Activated CD8-positive, alpha-beta memory T cell treated with anti-CD3 and anti-CD28 coated beads, Interleukin-2, amount 50 U/mL, for 48 hours (primary cell): ENCODE measurements at places on chromosomes 2 and 18.

DNA sequence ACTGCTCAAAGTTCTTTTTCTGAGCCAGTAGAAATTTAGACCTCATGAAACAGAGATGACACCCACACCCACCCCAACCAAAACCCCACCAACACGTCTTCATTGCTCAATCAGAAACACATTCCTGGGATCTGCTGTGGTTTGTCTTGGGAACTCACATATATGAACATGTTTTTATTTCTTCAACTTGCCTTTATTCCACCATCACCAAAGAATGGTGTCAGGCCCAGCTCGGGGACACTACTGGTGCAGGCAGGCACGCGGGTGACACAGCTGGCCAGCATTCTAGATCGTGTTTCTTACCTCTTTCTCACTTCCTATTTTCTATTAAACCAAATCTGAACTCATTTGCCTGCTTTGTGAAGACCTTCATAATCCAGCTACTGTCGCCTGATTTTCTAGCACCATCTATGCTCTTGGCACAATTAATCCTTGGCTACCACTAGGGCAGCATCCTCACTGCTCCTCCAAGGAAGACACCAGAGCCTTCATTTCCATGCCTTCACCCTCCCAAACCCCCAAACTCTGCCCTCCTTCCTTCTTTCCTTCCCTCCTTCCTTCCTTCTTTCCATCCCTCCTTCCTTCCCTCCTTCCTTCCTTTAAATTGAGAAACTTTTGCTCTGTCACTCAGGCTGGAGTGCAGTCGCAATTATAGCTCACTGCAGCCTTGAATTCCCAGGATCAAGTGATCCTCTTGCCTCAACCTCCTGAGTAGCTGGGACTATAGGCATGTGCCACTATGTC is 157.1 kb downstream of the BCL2 start:
- DNase-seq: no peak

DNA sequence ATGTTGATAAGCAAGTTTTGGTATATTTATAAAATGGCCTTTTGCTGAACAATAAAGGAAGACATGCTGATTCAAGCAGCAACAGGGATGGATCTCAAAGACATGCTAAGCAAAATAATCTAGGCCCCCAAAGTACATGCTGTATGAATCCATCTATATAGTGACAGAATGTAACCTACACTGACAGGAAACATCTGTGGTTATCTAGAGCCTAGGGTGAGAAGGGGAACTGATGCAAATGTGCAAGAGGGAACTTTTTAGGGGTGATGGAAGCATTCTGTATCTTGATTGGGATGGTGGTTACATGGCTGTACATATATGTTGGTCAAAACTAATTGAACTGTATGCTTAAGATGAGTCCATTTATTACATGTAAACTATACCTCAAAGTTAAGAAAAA is 24.2 kb downstream of the CNRIP1 start:
- DNase-seq: no peak

DNA sequence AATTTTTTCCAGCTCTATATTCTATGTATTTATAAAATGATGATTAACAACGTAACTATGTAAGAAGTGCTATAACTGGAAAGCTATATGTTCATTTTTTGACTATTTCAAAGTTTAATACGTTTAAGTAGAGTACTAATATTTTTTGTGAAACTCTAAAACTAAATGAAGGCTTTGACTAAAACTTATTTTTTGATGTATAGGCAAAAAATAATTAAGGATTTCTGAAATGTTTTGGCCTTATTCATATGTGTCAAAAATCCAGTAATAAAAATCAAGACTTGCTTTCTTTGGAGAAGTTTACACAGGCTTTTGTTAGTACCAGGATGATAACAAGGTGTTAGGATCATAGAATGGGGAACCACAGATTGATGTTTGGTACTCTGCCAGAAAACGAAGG is 58.2 kb upstream of the ZEB2 start:
- DNase-seq: no peak

GRCh38 chr18:3012136-3013023 is 564 bp downstream of the LPIN2 start:
- DNase-seq: no peak

- peak; percentile 72 for DNase-seq
Measured at GRCh38 chr2:191245869-191246531, 796 bp downstream of the MYO1B start.

GRCh38 chr2:158953454-158953853 is 15.0 kb upstream of the TANC1 start:
- no peak for DNase-seq

DNA sequence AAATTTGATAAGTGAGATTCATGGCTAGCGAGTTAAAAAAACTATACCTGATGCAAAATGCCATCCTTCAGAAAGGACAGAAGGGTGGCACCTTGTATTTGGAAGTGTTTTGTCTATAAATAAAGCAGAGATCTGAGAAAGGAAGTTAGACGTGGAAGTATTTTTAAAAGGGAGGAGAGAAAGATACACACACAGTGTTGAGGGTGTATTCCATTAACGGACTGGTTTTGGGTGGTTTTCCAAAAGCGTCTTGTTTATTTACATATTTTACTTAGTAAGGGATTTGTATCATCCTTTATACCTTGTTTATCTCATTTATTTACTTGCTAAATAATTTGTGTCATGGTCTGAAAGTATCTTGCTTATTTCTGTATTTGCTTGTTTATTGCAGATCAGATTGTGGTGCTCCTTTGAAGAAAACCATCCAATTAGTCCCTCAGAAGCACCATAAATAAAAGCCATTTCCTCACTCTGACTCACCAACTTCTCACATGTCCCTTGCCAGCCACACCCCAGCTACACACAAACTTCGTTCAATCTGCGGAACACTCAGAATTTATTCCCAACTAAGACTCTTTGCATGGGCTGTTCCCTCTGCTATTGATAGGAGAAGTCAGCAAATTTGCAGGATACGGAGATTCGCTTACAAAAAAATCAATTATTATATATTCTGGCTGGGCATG is 90.8 kb downstream of the FAM124B start:
- DNase-seq: no peak

DNA sequence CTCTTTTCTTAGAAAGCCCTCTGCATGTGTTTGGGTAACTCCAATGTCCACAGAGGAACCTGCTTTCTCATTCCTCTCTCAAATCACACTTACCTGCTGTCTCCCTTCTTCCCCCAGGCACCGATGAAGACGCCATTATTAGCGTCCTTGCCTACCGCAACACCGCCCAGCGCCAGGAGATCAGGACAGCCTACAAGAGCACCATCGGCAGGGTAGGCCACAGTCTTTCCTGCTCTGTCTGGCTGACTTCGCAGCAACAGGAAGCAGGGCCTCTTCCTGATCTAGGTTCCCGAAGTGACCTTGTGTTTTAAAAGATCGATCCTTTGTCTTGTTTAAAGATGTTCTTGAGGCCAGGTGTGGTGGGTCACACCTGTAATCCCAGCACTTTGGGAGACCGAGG is 25.0 kb upstream of the GMCL1 start:
- no peak for DNase-seq

GRCh38 chr2:11348209-11348749 is 3.8 kb upstream of the ROCK2 start:
- no peak for DNase-seq

DNA sequence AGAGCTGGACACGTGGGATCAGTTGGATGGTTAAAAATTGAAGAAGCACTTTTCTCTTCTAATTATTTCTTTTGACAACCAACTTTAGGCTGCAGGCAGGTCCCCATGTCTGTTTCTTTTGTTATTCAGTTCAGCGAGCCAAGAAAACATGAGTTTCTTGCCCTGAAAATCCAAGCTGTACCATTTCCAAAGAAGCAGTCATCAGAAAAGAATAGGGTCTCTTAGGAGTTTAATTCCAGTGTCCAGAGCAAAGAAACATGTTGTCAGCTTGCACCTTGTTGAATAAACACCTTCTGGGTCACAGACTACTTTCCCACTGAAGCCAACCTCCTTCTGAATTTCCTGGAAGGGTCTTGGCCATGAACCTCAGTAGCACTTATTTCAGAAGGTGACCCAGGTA is 170.5 kb upstream of the COPS8 start:
- no peak for DNase-seq

- DNase-seq: no peak
Measured at GRCh38 chr18:8400193-8400752, 209.0 kb upstream of the RAB12 start.

DNA sequence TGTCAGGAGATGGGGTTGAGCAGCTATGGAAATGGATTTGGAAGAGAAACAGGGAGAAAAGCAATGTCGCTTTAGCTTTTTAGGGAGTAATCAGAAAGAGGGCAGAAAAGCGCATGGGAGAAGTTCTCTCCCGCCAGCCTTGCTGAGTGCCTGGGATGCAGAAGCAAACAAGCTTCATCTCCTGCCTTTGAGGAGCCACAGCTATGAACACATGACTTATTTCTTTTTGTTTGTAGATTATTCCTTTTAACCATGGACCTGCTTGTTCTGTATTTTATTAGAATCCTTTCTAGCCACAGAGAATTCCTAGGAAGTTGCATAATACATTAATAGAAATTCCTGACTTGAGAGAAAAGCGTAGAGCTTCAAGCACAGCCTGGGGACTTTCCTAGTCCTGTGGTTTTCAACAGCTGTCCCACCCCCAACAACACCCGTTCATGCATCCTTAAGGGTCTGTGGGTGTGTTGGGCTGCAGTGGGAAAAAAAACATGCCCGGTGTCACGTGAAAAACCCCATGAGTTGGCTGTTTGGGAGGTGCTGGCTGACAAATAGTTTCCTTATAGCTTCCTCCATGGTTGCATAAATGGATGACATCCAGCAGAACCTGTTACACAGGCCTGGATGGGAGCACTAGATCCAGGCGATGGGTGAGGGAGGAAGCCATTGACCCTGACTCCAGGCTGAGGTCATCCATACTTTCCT is 14.9 kb downstream of the SLC9A4 start:
- no peak for DNase-seq

DNA sequence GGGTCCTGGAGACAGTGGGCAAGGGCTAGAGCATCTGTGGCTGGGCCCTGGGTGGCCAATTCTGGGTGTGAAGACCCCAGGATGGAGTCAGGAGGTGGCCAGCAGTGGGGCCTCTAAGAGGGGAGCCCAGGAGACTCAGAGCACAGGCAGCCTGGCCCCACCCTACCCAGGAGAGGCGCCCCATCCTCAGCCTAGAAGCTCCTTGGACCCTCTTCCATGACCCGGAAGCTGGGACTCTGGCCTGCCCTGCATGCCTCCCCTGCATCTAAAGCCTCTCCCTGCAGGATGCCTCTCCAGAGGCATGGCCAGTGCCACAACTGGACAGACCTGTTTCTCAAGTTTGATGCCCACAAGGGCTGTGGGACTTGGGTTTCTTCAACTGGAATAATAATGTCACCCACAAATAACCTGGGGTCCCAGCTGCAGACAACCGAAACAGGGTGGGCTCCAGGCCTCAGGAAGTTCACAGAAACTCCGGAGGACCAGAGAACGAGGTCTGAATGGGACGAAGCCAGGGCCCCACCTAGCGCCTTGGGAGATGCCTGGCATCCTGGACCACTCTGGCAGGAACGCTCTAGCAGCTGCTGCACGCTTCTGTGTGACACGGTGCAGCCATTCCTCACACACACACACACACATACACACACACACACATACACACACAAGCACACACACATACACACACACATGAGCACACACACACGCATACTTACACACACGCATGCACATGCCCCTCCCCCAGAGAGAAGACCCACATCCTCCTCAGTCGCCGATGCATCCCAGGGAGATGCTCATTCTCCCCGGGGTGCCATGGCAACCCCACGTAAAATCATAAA is 16.4 kb downstream of the KCNIP3 start:
- no peak for DNase-seq

GRCh38 chr2:217954971-217955740 is 47.6 kb downstream of the TNS1 start:
- no peak for DNase-seq

DNA sequence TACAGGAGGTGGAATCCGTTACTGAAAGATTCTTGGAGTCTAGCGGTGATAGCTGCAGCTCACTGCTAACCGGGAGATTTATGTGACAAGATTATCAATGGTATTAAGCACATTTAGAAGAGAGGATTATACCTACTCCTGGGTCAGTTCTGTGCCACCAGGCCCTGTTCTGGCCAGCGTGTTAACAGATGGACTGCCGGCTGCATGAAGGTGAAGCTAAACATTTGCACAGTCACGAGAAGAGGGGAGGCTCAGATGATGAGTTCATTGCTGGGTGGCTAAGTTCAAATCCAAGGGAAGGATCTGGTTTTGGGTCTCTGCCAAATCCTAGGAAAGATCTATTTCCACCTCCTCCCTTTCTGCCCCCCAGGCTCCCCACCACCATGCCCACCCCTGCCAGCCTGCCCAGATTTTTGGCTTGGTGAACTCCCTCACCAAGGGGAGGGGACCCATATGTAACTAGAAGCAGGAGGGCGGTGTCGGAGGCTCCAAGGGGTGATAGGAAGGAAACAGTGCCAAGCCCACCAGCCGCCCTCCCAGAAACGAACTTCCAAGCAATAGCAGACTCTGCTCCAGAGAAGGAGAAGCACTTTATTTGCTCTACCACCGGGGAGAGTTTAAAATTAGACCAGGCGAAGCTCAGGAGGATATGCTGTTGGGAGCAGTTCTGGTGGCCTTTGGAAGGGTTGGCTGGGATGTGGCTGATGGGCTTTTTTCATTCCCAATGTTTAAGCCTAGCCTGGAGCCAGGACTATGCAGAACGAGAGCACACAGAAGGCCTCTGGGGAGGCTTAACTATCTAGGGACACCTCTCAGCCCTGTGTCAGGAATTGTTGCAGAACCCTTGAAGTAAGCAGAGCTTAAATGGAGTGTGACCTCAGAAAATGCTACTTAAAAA is 200.5 kb downstream of the KLHL29 start:
- DNase-seq: no peak

DNA sequence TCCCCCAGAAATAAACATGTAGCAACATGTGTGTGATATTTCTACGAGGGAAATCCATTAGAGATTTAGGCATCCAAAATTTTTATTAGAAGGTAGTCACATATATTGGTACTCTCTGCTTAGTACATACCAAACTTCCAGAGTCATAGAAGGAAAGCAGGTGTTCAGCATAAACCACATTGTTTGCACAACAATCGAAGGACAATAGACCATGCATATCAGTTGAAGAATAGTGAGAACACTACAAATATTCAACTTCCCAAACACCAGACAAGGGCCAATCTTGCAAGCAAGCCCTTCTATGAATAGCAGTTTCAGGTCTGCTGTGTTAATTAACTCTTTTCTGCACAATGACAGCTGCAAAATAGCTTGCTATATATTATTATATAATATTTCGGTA is 702.2 kb downstream of the ERBB4 start:
- no peak for DNase-seq

- no peak for DNase-seq
Measured at GRCh38 chr2:44169155-44169898, 652 bp downstream of the PPM1B start.
